ENCODE measurements at places on chromosomes 5 and 9. TPM values are rescaled to one million over a fixed set of nuclear protein-coding genes. Genes with fewer than 3 reads are reported as not detected.

GRCh38 chr9:14926941-14927624 lies 16.9 kb upstream of the FREM1 start:
- DNase-seq, result no peak

DNA sequence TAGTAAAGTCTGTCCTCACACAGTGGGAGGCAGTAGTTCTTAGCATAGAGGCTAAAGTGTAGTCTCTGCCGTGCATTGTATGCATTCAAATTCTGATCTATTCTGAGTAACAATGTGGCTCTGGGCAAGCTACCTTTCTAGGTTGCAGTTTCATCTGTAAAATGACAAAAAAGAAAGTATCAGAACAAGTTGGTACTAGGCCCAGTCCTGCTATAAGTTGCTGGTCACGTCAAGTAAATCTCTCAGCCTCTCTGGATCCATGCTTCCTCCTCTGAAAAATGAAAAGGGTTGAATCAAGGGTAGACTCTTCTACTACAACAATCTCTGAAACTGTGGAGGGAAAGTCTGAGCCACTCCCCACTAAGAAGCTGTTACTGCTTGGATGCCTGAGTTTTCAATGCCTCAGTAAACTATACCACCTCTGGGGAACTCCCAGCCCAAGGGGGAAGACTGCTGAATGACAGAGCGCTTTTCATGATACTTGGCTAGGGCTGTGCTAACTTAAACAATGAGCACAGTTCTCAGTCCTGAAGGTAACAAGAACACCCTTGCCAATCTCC lies 34.5 kb upstream of the SPARC start:
- no peak for DNase-seq

- no peak for DNase-seq
Observed at GRCh38 chr9:87613265-87614111, 112.4 kb upstream of the CTSL start.

DNA sequence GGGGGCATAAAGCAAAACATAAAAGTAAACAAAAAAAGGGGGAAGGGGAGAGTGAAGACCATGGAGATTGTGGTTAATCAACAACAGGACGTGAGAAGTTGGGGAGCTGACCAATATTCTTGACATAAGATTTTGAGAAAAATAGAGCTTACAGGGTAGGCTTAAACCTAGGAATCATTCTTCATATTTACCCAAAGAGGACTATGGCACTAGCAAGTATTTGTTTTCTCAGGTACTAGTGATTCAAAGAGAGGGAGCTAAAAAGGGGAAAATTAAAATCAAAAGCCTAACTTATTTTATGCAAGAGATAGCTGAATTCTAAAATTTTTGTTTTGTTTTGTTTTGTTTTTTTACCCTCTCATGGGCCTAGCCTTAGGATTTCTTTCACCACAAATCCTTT lies 427.5 kb downstream of the PIK3R1 start:
- no peak for DNase-seq

GRCh38 chr9:96116275-96117064 lies 185.5 kb downstream of the HSD17B3 start:
- DNase-seq, result no peak

GRCh38 chr5:36301858-36302603 lies at the start of gene RANBP3L:
TSS of gene RANBP3L (minus strand) at chr5:36301902. CDS start at chr5:36301416, 486 bp downstream.
- no peak for DNase-seq

DNA sequence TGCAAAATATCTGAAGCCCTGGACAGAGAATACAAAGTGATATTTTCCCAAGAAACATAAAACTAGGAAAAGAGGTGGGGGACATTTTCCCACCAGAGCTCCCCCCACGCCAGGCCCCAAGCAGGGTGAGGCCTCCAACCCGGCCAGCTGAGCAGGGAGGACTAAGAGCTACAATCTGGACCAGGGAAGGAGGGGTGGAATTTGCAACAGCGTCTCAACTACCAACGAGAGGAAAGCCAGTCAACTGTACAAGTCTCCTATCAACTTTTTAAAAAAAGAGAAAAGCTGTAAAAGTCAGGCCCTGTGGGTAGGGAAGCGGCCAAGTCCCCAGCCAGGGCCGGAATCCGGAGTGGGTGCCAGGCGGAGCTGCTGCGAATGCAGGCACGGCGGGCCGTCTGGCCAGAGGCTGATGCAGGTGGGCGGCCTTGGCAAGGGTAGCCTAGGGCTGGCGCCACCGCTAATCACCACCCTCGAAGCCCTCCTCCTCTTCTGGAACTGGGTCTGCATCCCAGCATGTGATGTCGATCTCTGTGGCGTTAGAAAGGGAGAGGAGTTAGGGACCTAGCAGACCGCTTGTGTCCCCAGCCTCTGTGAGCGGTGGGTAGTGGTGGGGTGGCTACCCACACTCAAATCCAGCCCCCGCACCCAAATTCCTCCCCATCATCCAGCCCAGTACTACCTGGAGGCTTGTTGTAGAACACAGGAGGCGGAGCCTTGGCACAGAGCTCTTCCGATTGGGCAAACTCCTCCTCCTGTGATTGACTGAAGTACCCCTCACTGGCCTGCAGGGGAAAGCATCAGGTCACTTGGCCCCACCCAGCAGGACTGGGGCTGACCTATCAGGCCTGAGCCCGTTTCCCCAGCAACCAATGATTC lies 10.6 kb downstream of the PRR7 start:
- DNase-seq, result peak; percentile 56

GRCh38 chr5:169356181-169356580 lies 55.2 kb upstream of the SLIT3 start:
- no peak for DNase-seq

Gene SPAAR
- not detected for total RNA-seq

Gene JAKMIP2
- 2.5 TPM for total RNA-seq

Gene CDKN2B
- 2.4 TPM for total RNA-seq
